CD4-positive, alpha-beta T cell treated with Interleukin-4 for 4 hours (primary cell): ENCODE measurements at places on chromosomes 11 and 22.

DNA sequence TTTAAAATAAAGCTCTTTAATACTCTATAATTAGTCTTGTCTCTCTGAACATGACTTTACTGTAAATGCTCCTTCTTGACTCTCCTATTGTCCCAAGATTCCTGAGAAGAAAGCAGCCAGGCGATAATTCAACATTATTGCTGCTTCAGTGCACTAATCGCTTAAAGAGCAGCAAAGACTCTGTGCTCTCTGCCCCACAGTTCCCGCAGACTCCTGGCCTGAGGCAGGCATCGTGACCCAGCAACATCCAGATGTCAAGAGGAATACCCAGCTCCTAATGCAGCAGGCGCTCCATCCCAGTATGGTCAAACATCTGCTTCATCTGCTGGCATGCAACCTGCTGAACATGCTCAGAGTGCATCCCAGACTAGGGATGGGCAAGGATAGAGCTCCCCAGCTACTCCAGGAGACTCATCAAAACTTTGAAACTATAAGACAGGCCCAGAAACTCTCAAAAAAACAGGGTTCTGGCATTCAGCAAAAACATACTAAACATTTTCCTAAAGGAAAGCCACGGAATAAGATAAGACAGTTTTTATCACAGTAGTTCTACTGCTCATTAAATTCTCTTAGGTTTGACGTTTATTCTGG lies 270.0 kb downstream of the SOX6 start:
- DNase-seq: no peak

DNA sequence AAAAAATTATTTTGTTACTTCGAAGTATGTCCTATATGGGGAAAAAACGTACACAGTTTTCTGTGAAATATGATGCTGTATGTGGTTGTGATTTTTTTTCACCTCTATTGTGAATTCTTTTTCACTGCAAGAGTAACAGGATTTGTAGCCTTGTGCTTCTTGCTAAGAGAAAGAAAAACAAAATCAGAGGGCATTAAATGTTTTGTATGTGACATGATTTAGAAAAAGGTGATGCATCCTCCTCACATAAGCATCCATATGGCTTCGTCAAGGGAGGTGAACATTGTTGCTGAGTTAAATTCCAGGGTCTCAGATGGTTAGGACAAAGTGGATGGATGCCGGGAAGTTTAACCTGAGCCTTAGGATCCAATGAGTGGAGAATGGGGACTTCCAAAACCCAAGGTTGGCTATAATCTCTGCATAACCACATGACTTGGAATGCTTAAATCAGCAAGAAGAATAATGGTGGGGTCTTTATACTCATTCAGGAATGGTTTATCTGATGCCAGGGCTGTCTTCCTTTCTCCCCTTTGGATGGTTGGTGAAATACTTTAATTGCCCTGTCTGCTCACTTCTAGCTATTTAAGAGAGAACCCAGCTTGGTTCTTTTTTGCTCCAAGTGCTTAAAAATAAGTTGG lies 38.3 kb downstream of the EHF start:
- DNase-seq: no peak

DNA sequence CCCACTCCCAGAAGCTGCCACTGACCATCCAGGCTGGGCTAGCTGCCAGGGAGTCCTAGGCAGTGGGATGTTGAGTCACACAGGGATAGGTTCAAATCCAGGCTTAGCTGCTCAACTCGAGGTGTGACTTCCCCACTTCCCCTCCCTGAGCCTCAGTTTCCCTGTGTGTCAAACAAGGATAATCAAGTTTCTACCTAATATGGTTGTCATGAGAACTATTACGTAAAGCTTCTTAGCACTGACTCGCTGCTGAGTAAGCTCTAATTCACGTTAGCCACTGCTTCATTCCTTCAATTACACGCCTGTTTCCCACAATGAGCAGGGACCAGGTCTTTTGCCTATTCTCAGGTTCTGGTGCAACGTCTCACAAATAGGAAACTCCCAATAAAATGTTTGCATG lies 67.7 kb downstream of the SEZ6L start:
- DNase-seq: no peak

GRCh38 chr11:71459076-71459766 lies 6.2 kb downstream of the NADSYN1 start:
- no peak for DNase-seq

DNA sequence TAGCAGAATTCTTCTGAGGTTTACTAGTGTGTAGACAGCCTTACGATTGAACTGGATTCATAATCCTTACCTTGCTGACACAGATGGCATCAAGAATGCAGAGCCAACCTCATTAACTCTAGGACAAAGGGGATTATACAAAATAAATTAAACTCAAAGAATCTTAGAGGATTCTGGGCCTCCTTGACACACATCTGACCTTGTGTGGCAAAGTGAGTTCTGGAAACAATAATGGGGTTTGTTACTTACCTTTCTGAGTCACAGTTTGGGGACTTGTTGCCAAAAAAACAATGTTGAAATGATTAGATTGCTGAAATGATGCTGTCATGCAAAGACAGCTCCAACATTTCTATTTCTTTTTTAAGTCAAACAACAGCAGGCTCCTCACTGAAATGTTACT lies 179.1 kb upstream of the ISX start:
- no peak for DNase-seq

DNA sequence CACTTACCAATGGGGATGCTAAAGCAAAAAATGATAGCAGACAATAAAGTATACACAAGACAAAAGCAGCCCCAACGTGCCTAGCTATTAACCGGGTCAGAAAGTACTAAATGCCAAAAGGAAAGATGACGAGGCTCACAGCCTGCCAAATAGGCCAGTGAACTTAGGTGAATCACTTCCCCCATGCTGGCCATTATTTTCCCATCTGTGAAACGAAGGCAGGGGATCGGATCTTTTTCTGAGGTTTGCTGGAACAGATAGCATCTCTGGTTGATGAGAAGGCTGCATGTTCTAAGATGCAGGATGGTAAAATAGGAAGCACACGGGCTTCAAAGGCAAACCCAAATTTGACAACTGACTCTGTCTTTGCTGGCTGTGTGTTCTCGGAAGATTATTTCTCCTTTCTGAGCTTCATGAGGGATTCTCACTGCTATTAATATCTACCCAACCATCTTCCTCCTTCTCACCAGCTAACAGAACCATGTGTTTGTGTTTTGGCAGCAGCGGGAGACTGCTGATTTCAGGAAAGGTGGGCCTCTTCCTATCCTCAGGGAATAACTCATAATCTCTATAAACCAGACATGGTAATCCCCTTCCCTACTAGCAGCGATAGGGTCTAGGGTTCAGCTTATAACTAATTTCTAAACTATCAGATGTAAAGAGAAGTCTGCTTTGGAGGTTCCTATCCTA lies 390.7 kb downstream of the LARGE1 start:
- DNase-seq: no peak
